ENCODE measurements at places on chromosomes 2 and 18.

DNA sequence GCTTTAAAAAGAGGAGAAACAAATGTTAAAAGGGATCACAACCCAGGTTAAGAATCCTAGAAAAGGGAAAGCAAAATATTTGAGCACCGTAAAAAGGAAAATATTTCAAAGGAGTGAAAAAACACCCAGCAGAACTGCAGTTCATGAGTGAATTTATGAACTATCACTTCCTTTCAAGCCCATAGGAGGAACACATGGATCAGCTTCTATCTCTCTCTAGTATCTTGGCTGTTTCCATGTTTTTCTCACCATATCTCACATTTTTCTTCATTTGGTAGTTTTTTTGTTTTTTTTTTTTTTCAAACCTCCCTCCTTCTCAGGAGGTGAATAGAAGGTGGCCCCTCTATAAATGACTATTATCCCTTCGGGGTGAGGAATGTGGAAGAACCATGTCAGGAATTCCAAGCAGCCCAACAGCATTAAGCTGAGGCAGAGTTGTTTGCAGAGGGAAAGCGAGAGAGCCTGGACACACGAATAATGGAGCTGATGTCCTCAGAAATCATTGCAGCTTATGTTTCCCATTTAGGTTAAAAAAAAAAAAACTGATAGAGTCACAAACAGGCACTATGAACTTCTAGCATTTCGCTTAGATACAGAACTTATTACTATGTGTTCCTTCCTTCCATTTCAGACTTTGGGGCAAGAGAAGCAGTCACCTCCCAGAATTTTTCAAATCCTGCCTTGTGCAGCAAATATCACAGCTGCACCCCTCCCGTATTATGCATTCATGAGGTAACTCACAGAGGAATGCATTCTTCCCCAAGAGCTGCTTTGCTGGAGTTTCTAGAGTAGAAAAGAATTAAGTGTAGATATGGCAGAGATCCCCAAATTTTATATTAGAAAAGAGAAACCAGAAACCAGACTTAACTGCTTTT, 315.6 kb downstream of the IRS1 start:
- ATAC-seq: peak; percentile 88

GRCh38 chr18:31576670-31577069, 15.0 kb upstream of the TTR start:
- no peak for ATAC-seq

DNA sequence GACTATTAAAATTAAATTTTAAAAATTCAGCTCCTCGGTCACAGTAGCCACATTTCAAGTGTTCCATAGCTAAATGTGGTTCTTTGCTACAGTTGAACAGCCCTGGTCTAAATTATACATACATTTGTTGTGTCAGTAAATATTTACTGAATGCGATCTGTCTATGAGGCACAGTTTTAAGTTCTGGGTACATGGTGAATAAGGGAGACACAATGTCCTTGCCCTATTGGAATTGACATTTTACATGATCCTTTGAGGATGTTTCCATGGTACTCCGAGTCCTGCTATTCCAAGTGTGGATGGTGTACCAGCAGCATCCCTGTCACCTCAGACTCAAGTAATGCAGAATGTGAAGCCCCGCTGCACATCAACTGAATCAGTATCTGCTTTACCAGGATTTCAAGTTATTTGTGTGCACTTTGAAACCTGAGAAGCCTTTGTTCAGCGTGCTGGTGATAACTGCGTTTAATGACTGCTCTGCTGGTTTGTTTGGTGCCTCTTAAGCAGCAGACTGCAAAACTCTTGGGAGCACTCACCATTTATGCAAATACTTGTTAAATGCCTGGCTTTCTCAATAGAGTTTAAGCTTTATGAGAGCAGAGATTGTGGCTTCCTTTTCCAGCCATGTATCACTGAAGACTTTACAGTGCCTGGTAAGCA, 1.5 kb downstream of the GALNT1 start:
- ATAC-seq: no peak

GRCh38 chr2:1663621-1664020, 80.7 kb downstream of the PXDN start:
- no peak for ATAC-seq

GRCh38 chr2:239171643-239172042, 229.2 kb downstream of the HDAC4 start:
- ATAC-seq: no peak

GRCh38 chr2:15923597-15923996, 16.8 kb upstream of the MYCN start:
- ATAC-seq: no peak

- ATAC-seq: no peak
These were observed 1053.0 kb downstream of the TSN start for GRCh38 chr2:122808286-122808969.

DNA sequence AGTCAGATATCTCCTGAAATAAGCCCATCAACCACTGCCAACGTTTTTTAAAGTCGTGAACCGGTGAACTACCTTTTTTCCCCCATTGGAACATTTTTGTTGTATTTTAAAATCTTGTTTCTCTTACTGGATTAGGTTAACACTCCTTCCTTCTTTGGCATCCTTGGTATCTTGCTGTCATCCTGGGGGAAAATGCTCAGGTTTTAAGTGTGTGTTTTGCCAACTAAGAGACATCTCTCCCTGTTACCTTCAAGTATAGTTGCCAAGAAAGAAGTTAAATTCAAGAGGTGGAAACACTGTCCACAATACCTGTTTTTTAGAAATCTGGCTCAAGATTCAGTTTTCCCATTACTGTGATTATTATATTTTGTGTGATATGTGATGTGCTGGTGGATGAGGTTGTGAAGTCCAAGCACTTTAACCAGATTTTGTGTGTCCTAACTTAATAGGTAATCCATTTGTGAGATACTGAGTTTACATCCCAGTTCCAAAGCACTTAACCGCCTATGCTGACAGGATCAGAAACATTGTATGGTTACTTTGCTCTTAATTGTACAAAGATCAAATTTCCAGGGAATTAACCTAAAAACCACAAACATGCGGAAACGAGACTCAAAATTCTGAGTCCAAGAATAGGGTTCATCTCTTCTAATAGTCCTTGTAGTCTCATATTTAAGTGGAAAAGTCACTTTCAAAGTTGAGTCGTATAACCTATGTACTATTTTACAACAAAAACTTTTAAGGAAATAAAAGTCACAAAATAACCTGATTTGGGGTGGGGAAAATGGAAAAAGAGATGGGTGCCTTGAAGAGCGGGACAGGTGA, 1.3 kb upstream of the SP3 start:
- ATAC-seq: no peak

- no peak for ATAC-seq
These were observed 73.1 kb upstream of the CXCR4 start for GRCh38 chr2:136191041-136191440.

- no peak for ATAC-seq
These were observed 393.9 kb upstream of the TCF4 start for GRCh38 chr18:55981712-55982475.

GRCh38 chr2:238585836-238586821, 159.4 kb downstream of the ASB1 start:
- ATAC-seq: no peak

GRCh38 chr2:120425014-120425413, 79.1 kb downstream of the INHBB start:
- no peak for ATAC-seq

- ATAC-seq: no peak
These were observed 69.4 kb downstream of the LOXHD1 start for GRCh38 chr18:46587600-46587999.

DNA sequence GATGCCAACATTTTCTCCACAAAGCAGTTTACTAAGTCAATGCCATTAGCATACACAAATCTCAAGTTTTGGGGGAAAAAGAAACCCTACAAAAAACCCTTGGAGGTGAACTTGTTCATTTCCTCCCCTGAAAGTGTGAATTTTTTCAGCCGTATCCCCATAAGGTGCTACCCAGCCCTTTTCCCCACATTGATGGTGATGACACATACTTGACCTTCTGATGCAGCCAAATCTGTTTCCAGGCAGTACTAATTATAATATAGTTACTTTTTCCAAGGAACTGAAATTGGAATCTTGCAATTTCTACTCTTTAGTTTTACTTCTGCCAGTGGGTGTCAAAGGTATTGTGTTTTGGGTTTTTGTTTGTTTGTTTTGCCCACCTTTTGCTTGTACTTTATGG, 474.5 kb downstream of the TGIF1 start:
- no peak for ATAC-seq

GRCh38 chr18:31603315-31603714, 11.6 kb downstream of the TTR start:
- ATAC-seq: no peak

DNA sequence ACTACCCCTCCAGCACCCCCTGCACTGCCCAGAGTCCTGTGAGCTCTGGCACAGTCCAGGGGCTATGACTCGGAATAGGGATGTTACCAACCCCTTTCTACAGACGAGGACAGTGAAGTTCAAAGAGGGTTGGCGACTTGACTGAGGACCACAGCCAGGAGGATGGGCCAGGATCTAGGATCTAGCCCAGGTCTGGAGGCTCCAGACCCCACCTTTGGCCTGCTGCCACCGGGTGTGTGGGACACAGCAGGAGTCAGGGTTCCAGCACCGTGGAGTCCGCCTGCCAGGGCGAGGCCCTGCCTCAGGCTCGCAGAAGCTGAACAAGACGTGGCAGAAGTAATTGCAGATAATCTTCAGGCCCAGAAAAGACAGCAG, 37.9 kb upstream of the GPC1 start:
- no peak for ATAC-seq

All from SK-N-SH treated with all-trans-retinoic acid at 6 μM for 48 hours (cell line).